ENCODE measurements at places on chromosomes 12 and 14.

GRCh38 chr12:69275471-69275891, 36.1 kb downstream of the CPSF6 start:
- DNase-seq, result peak; percentile 69

GRCh38 chr12:82873951-82874350, 187.2 kb downstream of the TMTC2 start:
- peak; percentile 86 for DNase-seq

- DNase-seq, result peak; percentile 45
Observed at GRCh38 chr12:125070112-125070511, 4.9 kb downstream of the AACS start.

- peak; percentile 96 for DNase-seq
Observed at GRCh38 chr12:52980650-52981423, 25.4 kb upstream of the EIF4B start.

- DNase-seq, result no peak
Observed at GRCh38 chr12:13273850-13274249, 77.3 kb downstream of the EMP1 start.

- no peak for DNase-seq
Observed at GRCh38 chr12:124370851-124371250, 76.0 kb downstream of the RFLNA start.

DNA sequence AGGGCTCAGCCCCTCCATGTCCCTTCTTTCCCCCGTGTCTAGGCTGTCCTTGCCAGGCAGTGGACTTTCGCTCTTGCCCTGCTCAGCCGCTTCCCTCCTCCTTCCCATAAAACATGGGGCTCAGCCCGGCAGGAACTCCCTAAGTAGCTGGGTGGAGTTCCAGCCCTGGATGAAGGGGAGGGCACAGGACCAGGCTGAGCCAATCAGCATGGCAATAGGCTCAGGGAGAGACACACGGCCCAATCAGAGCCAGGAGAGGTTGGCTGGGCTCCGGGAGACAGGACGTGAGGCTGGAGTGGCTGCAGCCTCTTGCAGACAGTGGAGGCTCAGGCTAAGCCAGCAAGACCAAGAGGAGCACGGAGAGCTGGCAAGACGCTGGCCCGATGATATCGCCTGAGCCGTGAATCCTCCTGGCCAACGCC, 54.3 kb downstream of the GALNT9 start:
- DNase-seq, result peak; percentile 99

DNA sequence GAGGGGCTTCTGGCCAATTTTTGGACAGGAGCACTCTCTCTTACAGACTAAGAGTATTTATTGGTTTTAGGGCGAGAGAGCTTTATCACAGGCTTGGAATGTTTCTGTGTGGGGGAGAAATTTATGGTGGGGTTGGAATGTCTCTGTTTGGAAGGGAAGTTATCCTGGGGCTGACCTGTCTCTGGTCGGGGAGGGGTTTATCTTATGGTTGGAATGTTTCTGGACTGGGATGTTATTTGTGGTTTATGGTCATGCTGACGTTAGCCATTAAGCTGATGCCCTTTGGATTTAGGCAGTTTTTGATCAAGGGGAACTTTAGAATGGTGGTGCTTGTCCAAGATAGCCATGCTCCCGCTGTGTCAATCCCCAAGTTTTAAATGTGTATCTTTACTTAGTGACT, 614.8 kb downstream of the DIO2 start:
- no peak for DNase-seq

DNA sequence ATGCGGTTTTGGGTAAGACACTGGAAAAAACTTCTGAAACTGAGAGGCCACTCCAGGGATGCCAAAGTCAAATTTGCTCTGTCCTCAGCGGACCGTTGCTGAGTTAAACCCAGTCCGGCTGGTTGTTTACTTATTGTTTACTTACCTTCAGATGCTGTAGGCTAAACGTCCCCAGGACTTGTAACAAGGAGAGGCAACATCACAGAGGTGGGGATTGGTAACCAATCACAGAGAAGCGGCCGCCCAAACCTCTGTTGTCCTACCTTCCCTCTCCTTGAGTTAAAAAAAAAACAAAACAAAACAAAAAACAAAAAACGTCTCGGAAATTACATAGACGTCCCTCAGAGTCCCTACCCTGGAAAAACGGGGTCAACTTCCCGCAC, 380 bp downstream of the ANO2 start:
- no peak for DNase-seq

- DNase-seq, result no peak
Observed at GRCh38 chr12:6444031-6444430, 724 bp upstream of the CD27 start.

- no peak for DNase-seq
Observed at GRCh38 chr14:71751264-71751663, 181.0 kb upstream of the RGS6 start.

DNA sequence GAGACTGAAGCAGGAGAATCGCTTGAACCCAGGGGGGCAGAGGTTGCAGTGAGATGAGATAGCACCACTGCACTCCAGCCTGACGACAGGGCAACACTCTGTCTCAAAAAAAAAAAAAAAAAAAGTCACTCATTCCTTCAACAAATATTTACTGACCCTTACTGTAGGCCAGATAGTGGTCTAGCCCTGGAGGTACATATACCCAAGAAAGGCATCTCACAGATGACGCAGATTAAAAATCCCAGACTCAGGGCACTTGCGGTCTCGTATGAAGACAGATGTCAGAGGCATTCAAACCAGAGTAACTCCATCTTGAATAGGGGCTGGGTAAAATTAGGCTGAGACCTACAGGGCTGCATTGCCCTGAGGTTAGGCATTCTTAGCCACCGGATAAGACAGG, 44.8 kb downstream of the CLMN start:
- DNase-seq, result no peak

- DNase-seq, result no peak
Observed at GRCh38 chr12:15982921-15983320, 71.8 kb downstream of the DERA start.

DNA sequence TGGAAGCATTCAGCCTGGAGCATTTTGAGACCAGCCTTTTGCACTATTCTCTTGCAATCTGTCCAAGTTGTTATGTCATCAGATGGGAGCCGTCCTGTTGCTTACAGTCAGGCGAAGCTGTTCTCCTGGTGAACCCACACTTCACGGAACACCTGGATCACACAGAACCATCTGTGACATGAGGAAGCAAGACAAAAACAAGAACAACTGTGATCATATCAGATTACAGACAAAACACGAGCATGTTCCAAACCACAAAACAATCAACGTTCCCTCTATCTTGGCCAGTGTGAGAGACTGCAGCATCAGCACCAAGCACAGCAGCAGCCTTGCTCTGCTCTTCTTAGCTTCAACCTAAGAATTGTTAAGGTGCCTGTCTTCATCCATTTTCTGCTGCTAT, 180.5 kb upstream of the SFSWAP start:
- DNase-seq, result no peak

DNA sequence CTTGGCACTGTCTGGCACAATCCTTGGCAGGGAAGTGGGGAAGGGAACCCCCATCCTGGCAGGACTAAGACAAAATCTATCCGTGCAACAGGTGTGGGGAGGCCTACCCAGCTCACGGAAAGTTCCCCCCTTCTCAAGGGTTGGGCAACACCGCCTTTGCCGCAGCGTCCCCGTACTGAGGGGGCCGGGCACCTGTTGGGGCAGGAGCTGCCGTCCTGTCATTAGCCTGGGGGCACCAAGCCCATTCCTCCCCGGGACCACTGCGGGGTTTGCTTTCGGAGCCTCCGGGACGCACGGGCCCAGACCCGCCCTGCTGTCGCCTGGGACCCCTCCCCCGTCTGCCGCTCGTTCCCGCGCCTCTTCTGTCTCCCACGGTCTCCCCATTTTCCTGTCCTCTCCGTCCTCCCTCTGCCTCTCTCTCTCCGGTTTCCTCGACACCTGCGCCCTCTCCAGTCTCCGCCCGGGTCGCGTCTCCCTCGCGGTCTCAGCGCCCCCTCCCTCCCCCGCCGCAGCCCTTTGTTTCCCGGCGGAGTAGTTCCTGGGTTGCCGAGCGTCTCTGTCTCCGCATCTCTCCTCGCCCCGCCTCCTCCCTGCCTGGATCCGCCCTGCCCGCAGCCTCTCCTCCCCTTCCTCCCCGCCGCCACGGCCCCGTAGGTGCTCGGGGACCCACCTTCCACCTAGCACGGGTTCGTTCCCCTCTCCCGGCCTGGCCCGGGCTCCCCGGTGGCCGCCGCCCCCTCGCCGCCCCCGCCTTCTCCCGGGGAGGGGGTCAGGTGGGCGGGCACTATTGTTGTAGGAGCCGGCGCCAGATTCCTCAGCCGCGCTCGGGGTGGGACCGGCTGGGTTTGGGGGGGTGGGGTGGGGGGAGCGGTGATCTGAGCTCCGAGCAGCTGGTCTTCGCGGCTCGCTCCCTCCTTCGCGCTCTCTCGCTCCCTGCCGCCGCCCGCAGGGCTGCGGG, at the start of gene CACNB3:
CACNB3 (plus strand) TSS at position 624 of the 958 bp plus-strand sequence. CDS start 434 bp downstream, outside the sequence.
- peak; percentile 69 for DNase-seq

DNA sequence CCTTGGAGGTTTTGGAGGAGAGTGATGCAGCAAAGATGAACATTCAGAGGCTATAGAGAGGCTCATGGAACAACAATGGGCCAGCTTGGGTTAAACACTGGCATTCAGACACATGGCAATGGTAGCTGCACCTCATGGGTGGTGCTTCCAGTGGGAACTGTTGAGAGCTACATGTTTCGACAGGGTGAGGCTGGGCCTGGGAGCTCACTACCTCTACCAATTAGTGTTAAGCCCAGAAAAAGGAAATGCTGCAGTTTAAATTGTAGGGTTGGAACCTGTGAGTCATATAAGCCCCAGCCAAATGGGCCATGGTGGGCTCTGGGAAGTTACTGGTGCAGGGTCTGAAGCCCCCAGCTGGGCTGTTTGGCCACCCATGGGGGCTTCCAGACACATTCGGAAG, 279.7 kb downstream of the ZFP36L1 start:
- no peak for DNase-seq

Data from cerebellar cortex (tissue), 1 donor.